ENCODE measurements at places on chromosomes 16 and 17. TPM values are rescaled to one million over a fixed set of nuclear protein-coding genes. Genes with fewer than 3 reads are reported as not detected.

Gene LPO
- polyA plus RNA-seq, result 0.19 TPM

Gene GJD3
- polyA plus RNA-seq, result not detected

Gene VASN
- 48.0 TPM for polyA plus RNA-seq

Gene CARD14
- 0.56 TPM for polyA plus RNA-seq

Gene GCGR
- 18.5 TPM for polyA plus RNA-seq

Gene YBX2
- polyA plus RNA-seq, result 2.6 TPM

Gene SLC52A1
- 0.47 TPM for polyA plus RNA-seq

Gene KAT7
- polyA plus RNA-seq, result 44.4 TPM

Gene MT1A
- not detected for polyA plus RNA-seq

Gene NT5M
- polyA plus RNA-seq, result 4.1 TPM

Gene NPIPA3
- 22.0 TPM for polyA plus RNA-seq

Gene LGALS9
- 14.9 TPM for polyA plus RNA-seq

Gene EME1
- 10.6 TPM for polyA plus RNA-seq

Gene KCNH4
- polyA plus RNA-seq, result 0.06 TPM

Gene SLFN11
- 12.2 TPM for polyA plus RNA-seq

Gene KRT222
- polyA plus RNA-seq, result 0.17 TPM

Gene PRSS22
- 7.6 TPM for polyA plus RNA-seq

Gene GSG1L
- 0.92 TPM for polyA plus RNA-seq

Gene KRT38
- polyA plus RNA-seq, result not detected

Gene SLX4
- polyA plus RNA-seq, result 5.0 TPM

Gene SULT1A4
- polyA plus RNA-seq, result 21.7 TPM

Gene CBFA2T3
- polyA plus RNA-seq, result 3.5 TPM

Gene NTN3
- 2.9 TPM for polyA plus RNA-seq

Gene KRT12
- polyA plus RNA-seq, result not detected

Gene HSD11B2
- polyA plus RNA-seq, result 61.4 TPM

Gene STH
- polyA plus RNA-seq, result not detected

Gene LLGL2
- 64.8 TPM for polyA plus RNA-seq

Gene GPR142
- polyA plus RNA-seq, result not detected

Gene TAC4
- polyA plus RNA-seq, result not detected

Gene C16orf95
- polyA plus RNA-seq, result 4.6 TPM

Gene RSKR
- polyA plus RNA-seq, result 27.6 TPM

Gene NUBP2
- 69.3 TPM for polyA plus RNA-seq

Gene SCO1
- 41.5 TPM for polyA plus RNA-seq

Gene TMEM238L
- polyA plus RNA-seq, result 6.6 TPM

Gene C16orf46
- polyA plus RNA-seq, result 3.2 TPM

Gene PLXDC1
- polyA plus RNA-seq, result 8.5 TPM

Gene NLGN2
- 34.3 TPM for polyA plus RNA-seq

Gene SMG6
- polyA plus RNA-seq, result 32.6 TPM

Data from left renal cortex interstitium (tissue), 4 donors.